ENCODE measurements at places on chromosomes 16 and 17.

GRCh38 chr16:5065813-5066212 is at the start of gene C16orf89:
Gene C16orf89, minus strand, starts transcription at chr16:5065956. Its CDS starts 48 bp downstream, at chr16:5065908.
- DNase-seq: no peak

- no peak for DNase-seq
Measured at GRCh38 chr16:19879241-19879792, 5.3 kb downstream of the GPRC5B start.

- DNase-seq: no peak
Measured at GRCh38 chr17:50511058-50511457, 2.8 kb downstream of the MYCBPAP start.

DNA sequence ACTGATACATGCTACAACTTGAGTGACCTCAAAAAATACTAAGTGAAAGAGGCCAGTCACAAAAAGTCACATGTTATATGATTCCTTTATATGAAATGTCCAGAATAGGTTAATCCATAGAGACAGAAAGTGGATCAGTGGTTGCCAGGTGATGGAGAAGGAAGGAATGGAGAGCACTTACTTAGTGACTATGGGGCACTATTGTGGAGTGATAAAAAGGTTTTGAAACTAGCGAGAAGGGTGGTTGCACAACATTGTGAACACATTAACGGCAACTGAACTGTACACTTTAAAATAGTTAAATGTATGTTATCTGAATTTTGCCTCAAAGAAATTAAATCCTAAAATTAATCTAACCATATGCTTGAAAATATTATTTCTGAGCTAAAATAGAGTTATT is 25.9 kb downstream of the AMFR start:
- no peak for DNase-seq

GRCh38 chr16:50071075-50071671 is 5.4 kb downstream of the HEATR3 start:
- no peak for DNase-seq

- DNase-seq: no peak
Measured at GRCh38 chr16:69253870-69254341, 57.2 kb upstream of the VPS4A start.

DNA sequence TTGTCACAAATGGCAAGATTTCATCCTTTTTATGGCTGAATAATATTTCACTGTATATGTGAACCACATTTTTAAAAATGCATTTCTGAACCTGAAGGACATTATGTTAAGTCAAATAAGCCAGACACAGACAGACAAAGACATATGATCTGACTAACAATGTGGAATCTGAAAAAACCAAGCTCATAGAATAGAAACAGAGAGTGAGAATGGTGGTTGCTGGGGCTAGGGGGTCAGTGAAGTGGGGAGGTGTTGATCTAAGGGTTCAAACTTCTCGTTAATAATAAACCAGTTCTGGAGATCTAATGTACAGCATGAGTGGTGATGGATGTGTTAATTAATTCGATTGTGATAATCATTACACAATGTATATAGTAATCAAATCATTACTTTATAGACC is 475.1 kb downstream of the WWOX start:
- DNase-seq: no peak

DNA sequence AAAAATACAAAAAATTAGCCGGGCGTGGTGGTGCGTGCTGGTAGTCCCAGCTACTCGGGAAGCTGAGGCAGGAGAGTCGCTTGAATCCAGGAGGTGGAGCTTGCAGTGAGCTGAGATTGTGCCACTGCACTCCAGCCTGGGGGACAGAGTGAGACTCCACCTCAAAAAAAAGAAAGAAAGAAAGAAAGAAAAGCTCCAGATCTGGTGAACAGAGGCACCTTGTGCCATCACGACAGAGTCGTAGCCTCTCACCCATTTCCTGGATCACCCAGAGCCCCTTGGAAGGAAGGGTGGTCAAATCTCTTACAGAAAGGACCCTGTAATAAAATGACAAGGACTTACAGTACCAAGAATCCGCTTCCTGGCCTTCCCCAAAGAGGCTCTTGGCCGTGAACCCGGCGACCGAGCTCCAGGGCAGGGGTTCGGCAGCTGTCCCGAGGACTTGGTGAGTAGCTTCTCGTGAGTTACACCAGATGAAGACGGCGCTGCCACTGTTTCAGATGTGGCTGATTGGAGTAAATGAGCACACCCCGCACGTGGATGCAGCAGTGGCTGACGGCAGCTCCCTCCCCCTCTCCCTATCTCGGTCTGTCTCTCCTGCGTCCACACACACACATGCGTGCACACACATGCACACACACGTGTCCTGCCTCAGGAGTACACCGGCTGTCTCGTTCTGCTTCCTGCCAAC is 13.5 kb downstream of the LGALS3BP start:
- no peak for DNase-seq

DNA sequence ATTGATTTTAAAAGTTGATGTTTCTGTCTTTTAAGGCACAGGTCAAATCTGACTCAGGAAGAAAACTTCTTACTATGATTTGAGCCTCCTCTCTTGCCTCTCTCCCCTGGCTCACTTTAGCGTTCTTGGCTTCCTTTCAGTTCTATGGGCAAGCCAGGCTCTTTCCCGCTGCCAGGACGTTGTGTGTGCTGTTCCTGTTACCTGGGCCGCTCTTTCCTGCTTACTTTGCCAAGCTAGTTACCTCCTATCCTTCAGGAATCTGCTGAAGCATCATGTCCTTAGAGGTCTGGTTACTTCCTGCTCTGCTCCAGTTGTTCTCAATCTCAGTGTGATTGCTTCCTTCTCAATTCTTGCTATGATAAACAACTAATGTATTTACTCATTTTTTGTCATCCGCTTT is 1108.5 kb upstream of the EEF2KMT start:
- no peak for DNase-seq

DNA sequence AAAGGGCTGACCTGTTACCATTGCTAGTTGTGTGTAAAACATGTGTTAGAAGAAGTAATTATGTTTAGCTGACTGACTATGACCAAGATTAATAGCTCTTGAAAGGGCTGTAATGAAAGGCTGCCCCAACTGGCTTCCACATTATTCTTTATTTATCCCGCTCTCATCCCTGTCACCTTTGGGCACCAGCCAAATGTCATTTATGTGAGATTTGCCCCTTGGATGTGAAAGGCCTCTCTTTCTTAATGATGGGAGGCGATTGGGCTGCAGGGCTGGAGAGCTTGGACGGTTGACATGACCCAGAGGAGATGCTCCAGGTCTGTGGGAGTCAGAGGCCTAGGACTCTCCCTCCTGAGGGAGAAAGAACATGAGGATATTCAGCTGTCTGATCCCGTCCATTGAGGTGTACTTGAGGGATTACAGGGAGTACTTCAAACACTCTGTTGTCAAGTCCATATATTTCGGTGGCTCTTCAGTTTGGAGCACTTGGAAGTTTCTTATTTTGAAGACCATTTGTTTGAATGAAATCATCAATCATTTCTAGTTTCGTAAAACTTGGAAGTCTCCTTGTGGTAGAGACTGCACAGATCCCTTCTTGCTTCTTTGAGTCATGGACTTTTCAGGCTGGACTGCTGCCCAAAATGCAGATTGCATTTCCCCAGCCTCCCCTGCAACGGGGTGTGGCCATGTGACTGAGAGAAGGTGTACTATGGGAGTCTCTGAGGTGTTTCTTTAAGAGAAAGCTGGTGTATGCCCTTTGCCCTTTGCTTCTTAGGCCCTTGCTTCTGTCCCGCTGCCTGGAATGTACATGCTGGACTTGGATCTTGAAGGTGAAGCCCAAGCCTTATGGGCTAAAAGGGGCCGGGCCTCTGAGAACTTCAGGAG is 51.3 kb downstream of the FTO start:
- DNase-seq: no peak

- no peak for DNase-seq
Measured at GRCh38 chr17:28949185-28950016, 1.9 kb downstream of the PHF12 start.

GRCh38 chr16:11181899-11182279 is 74.1 kb downstream of the SOCS1 start:
- DNase-seq: no peak

DNA sequence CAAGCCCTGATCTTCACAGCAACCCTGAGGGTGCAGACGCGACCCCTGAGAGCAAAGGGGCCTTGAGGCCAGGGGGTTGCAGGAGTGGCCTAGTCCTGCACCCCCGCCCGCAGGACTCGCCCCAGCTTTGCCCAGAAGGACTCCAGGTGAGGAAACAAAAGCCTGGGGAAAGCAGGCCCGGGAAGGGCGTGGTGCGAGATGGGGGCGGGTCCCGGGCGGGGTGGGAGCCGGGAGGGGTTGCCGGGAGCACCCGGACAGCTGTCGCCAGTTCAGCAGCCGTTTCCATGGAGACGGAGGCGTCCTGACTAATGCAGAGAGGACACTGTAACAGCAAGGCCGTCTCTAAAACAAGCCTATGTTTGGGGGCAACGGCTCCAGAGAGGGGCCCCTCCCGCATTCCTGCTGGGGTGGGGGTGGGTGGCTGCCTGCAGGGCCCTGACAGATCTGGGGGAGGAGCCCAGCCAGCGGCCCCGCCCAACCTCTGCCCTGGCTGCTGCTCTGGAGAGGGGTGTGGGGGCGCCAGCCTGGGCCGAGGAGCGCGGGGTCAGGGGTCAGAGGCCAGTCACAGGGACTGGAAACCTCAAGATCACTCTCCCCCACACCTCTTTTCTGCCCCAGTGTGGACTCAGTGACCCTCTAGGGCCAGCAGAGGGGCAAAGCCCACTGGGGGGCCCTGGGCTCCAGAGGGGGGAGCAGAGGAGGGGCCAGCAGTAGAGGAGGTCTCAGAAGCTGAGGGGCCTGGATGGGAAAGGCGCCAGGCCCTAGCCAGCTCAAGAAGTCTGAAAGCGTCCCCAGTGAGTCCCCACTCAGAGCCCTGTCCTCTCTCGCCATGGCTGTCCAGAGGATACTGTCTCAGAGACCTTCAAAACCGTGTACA is 3.1 kb upstream of the TPPP3 start:
- no peak for DNase-seq

GRCh38 chr17:66411520-66411919 is 109.1 kb downstream of the PRKCA start:
- DNase-seq: no peak

DNA sequence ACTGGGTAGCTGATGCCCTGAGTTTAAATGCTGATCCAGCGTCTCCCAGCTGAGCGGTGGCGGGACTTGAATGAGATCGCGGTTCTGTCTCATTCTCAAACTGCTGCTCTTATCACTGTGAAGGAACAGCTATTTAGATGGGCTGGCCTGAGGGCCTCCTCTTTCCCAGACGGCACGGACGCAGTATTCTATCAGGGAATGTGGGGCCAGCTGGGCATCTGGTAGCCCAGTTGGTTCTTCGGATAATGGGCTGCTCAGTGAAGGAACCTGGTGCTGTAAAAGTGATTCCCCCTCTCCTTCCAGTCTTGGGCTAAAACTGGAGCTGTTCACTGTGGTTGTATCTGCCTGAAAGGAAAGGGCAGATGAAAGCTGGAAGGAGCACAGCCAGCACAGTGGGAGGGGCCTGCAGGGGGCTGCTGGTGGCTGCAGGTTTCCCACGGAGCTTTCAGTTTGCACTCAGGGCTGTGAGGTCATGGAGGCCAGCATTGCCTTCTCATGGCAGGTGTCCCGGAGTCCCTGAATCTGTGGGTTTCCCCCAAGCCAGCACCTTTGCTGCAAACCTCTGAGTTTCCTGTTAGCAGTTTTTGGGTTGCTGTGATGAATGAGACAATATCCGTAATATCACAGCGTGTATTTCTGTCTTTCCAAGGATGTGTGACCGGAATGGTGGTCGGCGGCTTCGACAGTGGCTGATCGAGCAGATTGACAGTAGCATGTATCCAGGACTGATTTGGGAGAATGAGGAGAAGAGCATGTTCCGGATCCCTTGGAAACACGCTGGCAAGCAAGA is 3.6 kb downstream of the IRF8 start:
- peak; percentile 48 for DNase-seq

DNA sequence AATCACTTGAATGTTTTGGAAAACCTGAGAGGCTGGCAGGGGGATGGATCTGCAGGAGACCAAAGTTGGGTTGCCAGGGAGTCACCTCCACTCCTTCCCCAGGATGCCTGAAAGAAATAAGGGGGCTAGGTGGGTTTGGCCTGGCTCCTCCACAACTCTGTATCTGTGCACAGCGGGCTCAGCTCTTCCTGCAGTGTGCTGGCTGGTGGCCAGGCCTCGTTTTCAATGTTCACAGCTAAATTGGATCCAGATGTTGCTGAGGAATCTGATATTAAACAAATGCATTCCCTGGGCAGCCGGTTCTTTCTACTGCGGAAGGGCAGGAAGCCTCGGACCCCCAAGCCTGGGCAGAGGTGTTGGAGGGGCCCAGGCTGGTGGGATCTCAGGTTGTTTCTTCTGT is 106.2 kb downstream of the N4BP1 start:
- DNase-seq: no peak
